ENCODE measurements at places on chromosomes 3 and 15.

GRCh38 chr3:134809427-134810051 is 14.5 kb downstream of the EPHB1 start:
- DNase-seq: no peak

- DNase-seq: no peak
Observed at GRCh38 chr3:46401579-46401978, 5.3 kb downstream of the CCR5AS start.

DNA sequence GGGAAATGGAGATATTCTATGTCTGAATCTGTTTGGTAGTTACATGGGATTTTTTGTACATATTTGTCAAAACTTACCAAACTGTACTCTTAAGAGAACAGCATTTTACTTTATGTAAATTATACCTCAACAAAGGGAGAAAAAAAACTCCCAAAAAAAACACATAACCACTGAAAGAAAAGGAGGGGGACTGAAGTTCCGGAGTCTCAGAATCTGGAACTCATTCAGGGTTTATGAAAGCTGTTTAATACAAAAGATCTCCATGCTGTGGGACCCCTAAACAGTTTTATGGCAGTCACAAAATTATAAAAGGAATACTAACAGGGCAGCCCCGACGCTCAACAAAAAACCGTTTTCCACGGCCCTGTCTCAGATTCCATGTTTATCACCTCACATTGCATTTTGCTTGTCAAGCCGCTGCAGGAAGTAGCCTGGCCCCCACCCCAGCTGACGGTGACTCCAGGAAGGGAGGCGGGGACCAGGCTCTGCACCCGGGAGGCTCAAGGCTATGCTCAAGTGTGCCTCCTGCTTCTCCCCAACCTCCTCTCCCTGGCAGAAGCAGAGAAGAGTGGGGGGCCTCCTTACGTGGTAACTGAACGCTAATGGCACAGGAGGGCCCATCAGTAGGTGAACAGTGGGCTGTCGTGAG is 29.3 kb downstream of the RFT1 start:
- DNase-seq: no peak

DNA sequence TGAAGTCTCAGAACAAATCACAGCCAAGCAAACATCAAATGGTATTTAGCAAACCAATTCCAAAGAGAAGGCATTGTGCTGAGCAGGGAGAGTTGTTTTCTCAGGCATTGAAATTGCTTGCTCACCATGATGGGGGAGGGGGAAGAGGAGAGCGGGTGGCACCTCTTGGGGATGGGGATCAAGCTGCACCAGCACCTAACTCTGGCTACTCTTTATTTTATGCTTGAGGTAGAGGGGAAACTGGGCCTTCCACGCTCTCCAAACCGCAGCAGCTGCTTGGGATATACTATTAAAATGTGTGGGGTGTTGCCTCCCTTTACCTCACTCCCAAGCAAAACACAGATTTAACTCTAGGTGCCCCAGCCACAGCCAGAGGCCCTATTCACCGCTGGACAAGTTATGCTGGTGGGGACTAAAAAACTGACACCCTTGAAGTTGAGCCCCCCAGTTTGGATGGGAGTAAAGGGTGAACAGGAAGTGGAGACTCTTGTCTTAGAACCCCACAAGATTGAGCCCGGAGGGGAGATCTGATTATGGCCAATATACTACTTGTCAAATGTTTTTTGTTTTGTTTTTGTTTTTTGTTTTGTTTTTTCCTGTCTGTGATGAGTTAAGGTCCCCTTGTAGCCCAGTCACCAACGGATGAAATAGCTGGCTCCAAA is 5.0 kb upstream of the FOXB1 start:
- DNase-seq: no peak

DNA sequence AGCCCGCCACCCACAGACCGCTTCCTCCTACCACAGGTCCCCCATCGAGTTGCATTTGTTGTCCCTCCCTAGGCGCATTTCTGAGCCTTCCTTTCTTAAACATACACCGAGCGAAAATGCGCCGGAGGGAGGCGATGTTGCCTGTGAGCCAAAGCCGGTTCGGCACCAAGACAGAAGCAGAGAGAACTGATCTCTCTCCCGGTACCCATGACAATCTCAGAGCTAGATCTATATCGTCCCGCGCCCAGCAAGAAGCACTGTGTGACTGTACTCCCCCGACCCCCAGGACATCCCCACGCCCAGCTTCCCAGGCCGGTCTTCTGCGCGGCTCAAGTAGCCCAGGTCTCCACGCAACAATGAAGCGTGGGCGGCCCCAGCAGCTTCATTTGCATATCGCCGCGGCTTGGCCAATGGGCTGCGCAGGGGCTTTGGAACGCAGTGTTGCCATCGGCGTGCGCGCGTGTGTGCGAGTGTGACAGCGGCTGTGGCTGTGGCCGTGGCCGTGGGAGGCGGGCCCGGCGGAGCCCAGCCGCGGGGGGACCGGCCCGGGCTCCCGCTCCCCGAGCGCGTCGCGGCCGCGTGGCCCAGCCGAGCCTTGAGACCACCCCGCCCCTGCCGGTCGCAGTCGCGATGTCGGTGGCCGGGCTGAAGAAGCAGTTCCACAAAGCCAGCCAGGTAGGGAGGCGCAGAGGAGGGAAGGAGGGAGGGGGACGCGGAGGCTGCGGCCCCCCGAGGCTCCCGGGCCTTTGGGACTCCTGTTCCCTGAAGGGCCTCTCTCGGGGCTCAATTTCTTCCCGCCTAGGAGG is at the start of gene SH3GL3:
SH3GL3 (plus strand) TSS at position 438 of the 806 bp plus-strand sequence; CDS start at position 631, 193 bp downstream.
- DNase-seq: peak; percentile 85

DNA sequence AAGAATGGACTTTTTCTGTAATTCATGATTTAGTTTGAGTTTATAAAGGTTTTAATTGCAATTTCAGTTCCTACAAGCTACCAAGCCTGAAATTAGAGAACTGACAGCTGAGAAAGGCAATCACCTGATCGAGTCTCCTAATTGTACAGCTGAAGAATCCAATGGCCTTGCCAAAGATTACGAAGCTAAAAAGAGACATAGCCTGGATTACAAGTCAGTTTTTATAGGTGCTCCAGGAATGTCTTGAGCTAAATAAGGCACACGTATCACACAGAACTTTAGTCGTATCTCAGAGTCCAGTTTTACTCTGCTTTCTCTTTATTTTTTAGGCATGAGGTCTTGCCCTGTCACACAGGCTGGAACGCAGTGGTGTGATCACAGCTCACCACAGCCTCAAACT is 6.6 kb downstream of the DPH3 start:
- DNase-seq: no peak

DNA sequence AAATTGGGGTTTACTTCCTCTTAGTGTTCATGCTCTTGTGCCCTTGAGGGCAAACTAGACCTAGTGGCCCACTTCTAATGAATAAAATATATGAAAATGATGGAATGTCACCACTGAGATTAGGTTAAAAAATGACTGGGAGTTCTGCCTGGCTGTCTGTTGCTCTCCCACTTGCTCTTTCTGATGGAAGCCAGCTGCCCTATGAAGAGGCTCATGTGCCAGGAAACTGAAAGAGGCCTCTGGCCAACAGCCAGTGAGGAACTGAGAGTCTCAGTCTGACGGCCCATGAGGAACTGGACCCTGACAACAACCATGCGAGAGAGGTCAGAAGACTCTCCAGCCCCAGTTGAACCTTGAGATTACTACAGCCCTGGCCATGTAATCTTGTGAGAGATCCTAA is 107.1 kb upstream of the FHIT start:
- peak; percentile 0 for DNase-seq

- DNase-seq: no peak
Observed at GRCh38 chr3:137525471-137525870, 238.6 kb upstream of the SOX14 start.

- DNase-seq: no peak
Observed at GRCh38 chr3:64039981-64040733, 16.9 kb upstream of the PSMD6 start.

DNA sequence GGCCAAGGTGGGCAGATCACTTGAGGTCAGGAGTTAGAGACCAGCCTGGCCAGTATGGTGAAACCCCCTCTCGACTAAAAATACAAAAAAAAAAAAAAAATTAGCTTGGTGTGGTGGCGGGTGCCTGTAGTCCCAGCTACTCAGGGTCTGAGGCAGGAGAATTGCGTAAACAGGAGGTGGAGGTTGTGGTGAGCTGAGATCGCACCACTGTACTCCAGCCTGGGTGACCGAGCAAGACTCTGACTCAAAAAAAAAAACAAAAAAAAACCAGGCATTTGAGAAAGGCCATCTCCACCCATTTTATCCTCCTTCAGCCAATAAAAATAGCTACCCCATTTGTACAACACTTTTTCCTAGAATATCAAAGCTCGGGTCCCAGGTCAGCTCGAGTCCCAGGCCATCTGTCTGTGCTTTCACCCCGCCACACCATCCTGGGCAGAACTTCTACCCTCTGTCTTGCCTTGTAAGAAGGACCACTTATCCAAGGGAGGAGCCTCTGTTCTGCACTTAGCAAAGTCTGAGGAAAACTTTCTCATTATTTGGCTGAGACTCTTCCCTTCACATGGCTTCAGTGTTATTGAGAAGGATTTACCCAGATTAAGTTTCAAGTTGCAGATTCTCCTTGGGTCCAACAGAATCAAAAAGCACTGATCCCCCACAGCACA is 99.1 kb downstream of the MESD start:
- DNase-seq: no peak

DNA sequence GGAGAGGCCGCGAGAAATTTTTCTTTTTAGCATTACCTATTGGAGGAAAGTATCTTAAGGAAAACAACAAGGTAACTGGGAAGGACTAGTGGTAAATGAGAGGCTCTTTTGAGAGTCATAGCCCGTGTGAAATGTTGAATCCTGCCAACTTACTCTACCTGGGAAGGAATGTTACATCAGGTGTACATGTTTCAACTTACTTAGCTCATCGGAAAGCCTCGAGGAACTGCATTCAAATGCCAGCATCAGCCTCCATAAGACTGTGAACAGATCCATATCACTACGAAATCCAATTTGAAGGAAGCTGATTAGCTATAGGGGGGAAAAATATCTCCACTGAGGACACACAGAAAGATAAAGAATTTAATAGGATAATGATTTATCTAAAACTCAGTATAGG is 72.3 kb upstream of the PDZRN3 start:
- no peak for DNase-seq

- no peak for DNase-seq
Observed at GRCh38 chr3:183370391-183370790, 58.0 kb downstream of the MCF2L2 start.

DNA sequence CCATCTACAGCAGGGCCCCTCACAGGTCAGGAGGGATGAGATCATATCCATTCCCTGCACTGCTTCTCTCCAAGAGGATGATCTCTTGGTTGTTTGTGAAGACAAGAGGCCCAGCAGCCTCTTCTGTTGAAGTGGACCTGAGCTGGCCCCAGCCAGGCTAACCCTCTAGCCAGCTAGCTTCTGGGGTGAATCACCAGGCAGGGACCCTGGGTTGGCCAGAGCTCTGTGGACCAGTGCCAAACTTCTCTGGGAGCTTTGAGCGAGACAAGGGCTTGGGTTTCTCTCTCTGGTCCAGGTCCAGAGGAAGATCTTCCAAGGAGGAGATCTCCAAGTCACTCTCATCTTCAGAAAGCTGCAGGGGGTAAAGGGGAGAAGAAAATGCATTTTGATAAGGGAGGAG is 52.7 kb downstream of the CLDN18 start:
- DNase-seq: peak; percentile 87

DNA sequence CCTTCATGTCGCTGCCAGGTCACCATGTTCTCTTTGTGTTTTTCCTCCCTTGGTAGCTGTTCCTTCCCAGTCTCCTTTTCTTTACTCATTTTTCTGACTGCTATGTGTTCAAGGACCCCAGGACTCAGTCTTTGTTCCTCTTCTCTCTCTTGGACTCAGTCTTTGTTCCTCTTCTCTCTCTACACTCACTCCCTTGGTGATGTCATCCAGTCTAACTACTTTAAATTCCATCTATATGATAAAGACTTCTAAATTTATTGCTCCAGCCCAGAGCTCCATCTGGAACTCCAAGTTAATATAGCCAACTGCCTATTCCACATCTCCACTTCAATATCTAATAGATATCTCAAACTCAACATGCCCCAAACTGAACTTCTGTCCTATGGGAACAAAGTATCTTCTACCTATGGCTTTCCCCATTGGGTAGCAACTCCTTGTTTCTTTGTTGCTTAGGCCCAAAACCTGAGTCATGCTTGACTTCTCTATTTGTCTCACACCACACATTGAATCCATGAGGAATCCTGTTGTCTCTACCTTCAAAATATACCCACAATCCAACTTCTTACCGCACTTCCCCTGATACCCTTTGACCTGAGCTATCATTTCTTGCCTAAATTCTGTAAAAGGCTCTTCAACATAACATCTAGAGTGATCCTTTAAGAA is 4.9 kb upstream of the DYNC1LI1 start:
- DNase-seq: no peak

- DNase-seq: no peak
Observed at GRCh38 chr3:102132370-102132769, 283.1 kb downstream of the NFKBIZ start.

DNA sequence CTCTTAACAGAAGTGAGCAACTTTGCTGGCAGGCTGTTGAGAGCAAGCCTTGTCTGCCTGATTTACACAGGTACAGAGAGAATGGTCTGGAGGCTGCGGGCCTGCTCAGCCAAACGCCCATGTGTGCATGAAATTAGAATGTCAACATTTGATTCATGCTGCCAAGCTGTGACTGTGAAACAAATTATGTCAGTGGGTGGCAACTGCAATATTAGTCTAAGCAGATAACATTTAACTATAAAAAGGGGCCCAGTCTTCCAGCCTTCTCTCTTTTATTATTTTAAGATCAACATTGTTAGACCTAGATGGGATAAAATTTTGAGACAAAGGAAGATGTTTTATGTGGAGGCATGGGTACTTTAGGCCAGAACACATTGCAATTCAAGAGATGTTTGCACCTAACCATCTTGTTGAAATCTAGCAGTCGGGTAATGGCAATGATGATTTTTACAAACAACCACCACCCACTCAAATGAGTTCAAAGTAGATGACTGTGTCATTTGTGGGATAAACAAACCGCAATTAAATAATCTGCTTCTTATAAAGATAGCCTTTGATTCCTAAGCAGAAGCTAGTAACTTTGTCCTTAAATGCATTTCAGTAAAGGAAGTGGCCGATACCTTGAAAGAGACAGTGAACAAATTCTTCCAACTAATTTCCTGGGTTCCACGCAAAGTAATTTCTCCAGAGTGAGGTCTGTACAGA is 70.2 kb downstream of the FOXB1 start:
- DNase-seq: peak; percentile 74

GRCh38 chr3:47430606-47431005 is 45.1 kb downstream of the SCAP start:
- no peak for DNase-seq

GRCh38 chr3:30587904-30588303 is 18.5 kb upstream of the TGFBR2 start:
- DNase-seq: no peak

GRCh38 chr3:114452256-114452655 is 158.4 kb downstream of the TIGIT start:
- DNase-seq: no peak

DNA sequence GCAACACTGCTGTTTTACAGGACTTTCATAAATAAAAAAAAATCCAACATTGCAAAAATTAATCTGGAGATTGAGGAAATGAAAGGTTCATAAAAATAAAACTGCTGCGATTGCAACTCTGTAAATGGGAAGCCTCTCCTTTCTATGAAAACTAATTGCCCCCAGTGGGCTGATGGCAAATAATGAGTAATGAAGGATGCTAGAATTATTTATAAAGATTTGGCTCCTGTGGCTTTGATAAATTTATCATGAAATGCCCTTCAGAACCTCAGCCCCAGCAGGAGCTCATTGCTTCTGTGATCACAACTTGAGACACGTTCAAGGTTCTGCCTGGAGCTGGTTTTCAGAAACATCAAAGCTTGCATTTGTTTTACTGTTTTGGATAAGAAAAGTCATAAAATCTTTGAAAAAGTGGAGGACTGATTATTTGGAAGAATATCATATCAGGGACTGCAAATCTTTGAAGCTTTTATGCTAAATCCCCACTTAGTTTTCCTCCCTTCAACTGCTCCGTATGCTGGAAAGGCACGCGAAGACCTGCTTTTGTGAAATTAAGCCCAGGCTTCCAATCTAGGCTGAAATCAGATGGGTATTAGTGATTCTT is 24.5 kb upstream of the LYZL4 start:
- no peak for DNase-seq

Measured in MG63 (cell line).